Suprapubic skin (tissue), 4 donors: ENCODE measurements at places on chromosomes 3 and 15. TPM values are rescaled to one million over a fixed set of nuclear protein-coding genes. Genes with fewer than 3 reads are reported as not detected.

The TM2D3 gene
- total RNA-seq: 52.4 TPM

The ACTC1 gene
- 0.56 TPM for total RNA-seq

The SI gene
- 0.21 TPM for total RNA-seq

The PTPN23 gene
- 45.9 TPM for total RNA-seq

The MKRN3 gene
- total RNA-seq: not detected

The RTP1 gene
- total RNA-seq: not detected

The GOLGA8S gene
- not detected for total RNA-seq

The WDR49 gene
- not detected for total RNA-seq

The VIPR1 gene
- total RNA-seq: 72.3 TPM

- DNase-seq: no peak
Observed at GRCh38 chr3:11152301-11152700, 2.0 kb upstream of the HRH1 start.

GRCh38 chr15:57694279-57694678 lies 12.2 kb upstream of the POLR2M start:
- no peak for DNase-seq

DNA sequence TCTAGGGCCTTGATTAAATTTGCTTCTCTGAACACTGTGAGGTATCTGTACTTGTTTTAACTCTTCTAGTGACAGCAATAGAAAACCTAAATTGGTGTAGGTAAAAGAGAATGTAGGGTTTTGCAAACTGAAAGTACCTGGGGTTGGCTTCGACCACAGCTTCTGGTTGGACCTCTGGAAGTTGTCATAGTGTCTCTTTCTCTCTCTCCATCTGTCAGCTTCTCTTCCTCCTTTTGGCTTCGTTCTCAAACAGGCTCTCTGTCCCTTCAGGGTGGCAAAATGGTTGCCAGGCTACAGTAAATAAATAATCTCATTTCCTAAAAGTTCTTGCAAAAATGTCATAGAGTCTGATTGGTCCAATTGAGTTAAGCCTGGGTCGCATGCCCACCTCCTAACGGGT lies 149.3 kb upstream of the CTDSPL start:
- no peak for DNase-seq

DNA sequence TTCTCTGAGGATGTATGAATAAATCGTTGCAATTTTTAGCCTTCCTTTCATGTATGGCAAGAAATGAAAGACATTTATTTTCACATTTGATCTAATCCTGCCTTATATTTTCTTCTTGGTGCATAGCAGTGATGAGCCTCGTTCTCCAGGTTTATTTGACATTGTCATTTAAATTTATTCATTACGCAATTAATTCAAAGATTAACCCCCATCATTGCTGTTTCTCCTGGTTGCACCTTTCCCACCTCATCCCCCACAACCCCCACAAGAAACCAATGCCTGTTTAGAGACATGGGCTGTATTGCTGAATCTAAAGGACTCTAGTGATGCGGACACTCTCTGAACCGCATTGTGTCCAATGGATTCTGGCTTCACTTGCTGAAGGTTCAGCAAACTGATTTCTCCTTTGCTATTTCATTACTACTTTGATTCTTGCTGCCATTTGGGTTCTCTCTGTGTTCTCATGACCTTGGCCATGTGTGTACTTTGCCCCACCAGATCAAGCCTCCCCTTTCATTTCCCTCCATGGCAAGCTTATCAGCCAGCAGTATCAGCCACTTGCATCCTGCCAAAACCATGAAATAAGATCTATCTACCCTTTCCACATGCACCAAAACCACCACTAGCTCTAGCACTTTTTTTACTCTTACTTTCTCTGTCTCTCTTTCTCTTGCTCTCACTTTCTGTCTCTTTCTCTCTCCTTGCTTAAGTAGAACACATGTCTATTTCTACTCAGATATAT lies 382.7 kb downstream of the GBE1 start:
- DNase-seq: no peak

- no peak for DNase-seq
Observed at GRCh38 chr3:79885407-79885806, 117.6 kb upstream of the ROBO1 start.

- DNase-seq: no peak
Observed at GRCh38 chr3:175270866-175271265, 411.7 kb downstream of the NAALADL2 start.

DNA sequence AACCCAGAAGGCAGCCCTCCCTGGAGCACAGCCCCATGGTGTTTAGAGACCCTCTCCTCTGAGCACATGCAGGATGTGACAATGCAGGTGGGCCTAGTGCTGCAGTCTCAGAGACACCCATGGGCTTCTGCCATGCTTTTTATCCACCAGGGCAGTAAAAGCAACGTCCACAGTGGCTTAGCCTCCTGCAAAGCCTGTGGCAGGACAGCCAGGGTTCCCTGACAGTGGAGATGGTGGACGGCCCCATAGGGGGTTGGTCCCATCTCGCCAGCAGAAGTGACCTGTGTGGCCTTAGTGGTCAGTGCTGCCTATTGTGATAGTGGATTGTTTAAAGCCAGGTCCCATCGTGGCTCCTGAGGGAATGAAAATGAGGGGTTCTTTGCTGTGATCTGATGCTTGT lies 46.6 kb downstream of the APBA2 start:
- no peak for DNase-seq

DNA sequence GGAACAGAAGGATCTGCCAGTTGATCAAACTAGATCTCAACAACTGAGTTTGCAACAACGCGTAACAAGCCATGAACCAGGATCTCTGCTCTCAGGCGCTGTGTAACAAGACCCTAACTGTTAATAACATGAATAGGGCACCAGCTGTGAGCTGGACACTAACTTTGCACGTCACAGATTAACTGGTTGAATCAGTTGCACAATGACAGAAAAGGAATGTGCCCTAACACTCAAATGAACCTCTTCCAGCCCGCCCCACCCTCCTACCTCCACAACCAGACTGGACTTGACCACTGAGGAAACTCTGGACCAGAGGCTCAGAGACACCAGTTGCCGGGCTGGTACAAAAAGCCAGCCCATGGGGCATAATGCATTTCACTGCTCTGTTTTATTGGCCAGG lies 34.3 kb downstream of the MCF2L2 start:
- DNase-seq: no peak

- no peak for DNase-seq
Observed at GRCh38 chr15:45021348-45021747, 1.6 kb upstream of the SORD start.

GRCh38 chr3:102078854-102079808 lies 229.8 kb downstream of the NFKBIZ start:
- no peak for DNase-seq

DNA sequence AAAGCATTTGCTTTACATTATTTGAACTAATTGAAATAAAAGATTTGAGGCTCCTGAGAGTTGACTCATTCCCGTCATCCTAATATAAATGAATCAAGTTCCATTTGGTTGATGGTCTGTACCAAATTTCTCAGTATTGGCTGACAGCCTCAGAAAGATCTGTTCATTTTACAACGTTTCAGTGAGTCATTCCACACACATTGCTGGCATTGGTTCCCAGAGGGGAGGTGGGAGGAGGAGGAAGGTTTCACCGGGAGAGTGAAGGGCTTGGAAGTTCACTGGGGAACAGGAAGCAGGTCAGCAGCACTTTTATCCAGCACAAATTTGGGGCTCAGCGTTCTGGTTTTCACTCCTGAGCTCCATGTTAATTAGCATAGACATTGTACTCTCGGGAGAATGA lies 176.7 kb upstream of the CADPS start:
- DNase-seq: no peak
